ENCODE measurements at places on chromosomes 16 and 17. TPM values are rescaled to one million over a fixed set of nuclear protein-coding genes. Genes with fewer than 3 reads are reported as not detected.

- no peak for DNase-seq
Observed at GRCh38 chr17:59839651-59840328, 53.0 kb downstream of the TUBD1 start.

DNA sequence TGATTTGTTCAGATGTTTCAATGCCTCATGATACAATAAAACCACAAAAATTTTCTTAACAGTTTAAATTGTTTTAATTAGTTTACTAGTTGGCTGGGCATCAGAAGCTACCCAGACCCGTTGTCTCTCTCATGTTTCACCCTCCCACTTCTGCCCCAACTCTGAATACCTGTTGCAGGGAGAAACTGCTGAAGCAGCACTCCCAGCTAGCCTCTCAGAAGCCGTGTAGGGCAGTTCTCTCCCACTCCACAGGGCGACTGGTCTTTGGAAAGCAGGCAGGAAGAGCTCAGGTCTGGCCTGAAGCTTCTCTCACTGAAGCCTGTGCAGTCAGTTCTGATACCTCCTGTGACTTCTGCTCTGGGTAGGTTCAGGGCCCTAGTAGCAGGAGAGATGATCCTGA lies 1.6 kb upstream of the EDC4 start:
- DNase-seq: no peak

DNA sequence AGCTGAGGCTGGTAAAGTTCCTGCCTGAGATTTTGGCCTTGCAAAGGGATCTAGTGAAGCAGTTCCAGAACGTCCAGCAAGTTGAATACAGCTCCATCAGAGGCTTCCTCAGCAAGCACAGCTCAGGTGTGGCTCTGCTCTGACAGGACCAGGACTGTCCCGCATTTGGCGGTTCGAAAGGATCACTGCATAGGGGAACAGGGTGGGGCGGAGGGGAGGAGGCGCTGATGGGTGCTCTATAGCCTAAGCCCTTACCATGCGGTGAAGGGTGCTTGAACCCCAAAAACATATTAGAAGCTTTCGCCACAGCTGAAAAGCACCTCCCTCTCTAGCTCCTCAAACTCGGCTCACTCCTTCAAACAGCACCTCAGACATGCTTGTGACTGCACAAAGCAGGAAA lies 29.9 kb upstream of the ENDOV start:
- no peak for DNase-seq

TBC1D3 gene
- not detected for polyA plus RNA-seq

DNA sequence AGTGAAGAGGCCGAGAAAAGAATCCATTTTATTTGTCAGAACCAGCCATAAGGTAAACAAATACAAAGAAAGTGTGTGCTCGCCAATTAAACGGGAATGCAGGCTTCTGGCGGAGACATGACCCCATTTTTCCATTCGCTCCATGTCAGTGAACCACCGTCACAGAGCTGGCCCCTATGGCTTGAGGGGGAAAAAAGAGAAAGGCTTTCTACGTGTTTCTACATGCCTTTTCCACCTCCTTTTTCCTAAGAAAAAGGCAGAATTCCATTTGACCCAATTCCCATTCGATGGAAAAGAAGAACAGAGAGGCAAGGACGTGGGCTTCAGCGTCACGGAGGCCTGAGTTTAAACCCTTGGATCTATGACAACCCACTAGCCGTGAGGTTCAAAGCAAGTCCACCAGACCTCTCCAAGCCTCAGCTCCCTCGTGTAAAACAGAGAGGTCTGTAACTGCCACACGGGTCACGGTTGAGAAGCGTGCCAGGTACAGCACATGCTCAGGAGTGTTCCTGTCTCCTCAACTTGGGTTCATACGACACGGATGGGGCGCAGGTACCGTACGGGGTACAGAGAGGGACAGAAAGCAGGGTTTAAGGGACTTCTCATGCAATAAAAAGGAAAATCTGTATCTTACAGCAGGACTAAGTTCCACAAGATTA lies 91.9 kb downstream of the NXN start:
- DNase-seq: no peak

All from large intestine (tissue), 12 donors.